Uterus (tissue), 4 donors: ENCODE measurements at places on chromosomes 3 and 15. TPM values are rescaled to one million over a fixed set of nuclear protein-coding genes. Genes with fewer than 3 reads are reported as not detected.

DNA sequence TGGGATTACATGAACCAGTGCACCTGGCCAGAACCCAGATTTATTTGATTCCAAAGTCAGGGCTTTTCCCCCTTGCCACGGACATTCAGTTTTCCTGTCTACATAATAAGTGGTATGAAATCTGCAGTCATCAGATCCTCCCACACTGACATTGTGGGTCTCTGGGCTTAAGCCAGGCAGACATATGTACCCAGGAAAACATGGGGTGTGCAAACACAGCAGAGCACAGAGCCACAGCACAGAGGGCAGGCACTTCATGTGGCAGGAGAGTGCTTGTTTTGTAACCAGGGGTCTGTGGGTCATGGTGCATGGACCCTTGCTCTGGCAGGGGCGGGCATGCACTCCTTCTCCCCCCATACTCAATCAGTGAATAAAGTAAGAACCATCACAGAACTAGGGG is 6.1 kb upstream of the ABTB1 start:
- no peak overlapping the region for H3K27ac ChIP-seq
- no peaks in the 10 kb centered on the region for H3K27me3 ChIP-seq
- DNase-seq = no peak
- no peaks in the 10 kb centered on the region for H3K4me1 ChIP-seq

DNA sequence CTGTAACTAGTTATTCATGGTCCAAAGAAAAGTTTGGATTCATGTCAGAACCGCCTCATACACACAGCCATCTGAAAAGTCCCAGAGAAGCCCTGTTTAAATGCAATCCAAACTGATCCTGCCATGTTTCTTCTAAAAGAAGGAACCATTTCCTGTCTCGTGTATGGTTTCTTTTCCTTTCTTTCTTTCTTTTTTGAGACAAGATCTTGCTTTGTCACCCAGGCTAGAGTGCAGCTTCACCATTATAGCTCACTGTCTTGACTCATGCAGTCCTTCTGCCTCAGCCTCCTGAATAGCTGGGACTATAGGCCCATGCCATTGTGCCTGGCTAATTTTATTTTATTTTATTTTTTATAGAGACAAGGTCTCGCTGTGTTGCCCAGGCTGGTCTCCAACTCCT is 77.4 kb upstream of the NSMCE3 start:
- DNase-seq = no peak
- H3K27me3 ChIP-seq = no peaks in the 10 kb centered on the region
- H3K4me3 ChIP-seq = no peak overlapping the region
- no peaks in the 10 kb centered on the region for H3K4me1 ChIP-seq

DNA sequence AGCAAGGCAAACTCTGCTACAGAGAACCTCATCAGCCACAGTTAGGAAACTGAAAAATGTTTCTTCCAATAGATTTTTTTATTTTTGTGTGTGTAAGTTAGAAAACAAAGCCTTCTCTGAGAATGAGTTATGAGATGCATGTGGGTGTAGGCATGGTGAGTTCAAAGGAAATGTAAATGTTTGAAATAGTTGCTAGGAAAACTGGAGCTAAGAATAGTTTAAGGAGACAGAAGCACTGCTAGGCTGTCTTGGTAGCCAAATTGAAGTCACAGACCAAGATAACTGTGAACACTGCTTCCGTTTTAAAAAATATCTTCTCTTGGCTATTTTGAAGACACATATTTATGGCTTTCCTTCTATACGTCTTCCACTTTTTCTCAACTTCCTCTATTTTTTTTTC is 1501.2 kb upstream of the CADM2 start:
- H3K4me3 ChIP-seq = no peak overlapping the region
- H3K27me3 ChIP-seq = no peaks in the 10 kb centered on the region
- no peaks in the 10 kb centered on the region for H3K4me1 ChIP-seq

GRCh38 chr3:130814691-130815472 is 68.3 kb upstream of the PIK3R4 start:
- H3K4me3 ChIP-seq = no peak overlapping the region
- no peak overlapping the region for H3K27ac ChIP-seq
- H3K36me3 ChIP-seq = no peaks in the 10 kb centered on the region
- DNase-seq = no peak
- H3K4me1 ChIP-seq = no peaks in the 10 kb centered on the region

DNA sequence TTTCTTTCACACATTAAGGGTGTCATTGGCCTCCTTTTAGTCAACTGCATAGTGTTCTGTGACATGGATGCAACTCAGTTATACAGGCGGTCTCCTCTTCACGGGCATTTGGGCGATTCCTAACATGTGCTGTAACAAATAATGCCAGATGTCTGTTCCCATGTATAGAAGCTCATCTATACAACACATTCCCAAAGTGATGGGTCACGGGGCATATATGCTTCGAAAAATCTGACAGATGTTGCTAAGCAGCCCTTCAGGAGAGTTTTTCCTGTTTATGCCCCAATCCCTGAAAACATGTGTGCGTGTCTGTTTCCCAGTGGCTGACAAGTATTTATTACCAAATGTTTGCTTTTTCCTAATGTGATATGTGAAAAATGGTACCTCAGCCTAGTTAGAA is 25.8 kb downstream of the LRRK1 start:
- H3K4me3 ChIP-seq = no peak overlapping the region
- no peak overlapping the region for H3K27ac ChIP-seq
- DNase-seq = no peak
- no peaks in the 10 kb centered on the region for H3K27me3 ChIP-seq
- H3K36me3 ChIP-seq = no peaks in the 10 kb centered on the region

- H3K4me3 ChIP-seq = no peak overlapping the region
- H3K36me3 ChIP-seq = no peaks in the 10 kb centered on the region
- H3K27me3 ChIP-seq = no peaks in the 10 kb centered on the region
- no peak for DNase-seq
- no peaks in the 10 kb centered on the region for H3K4me1 ChIP-seq
These were observed 57.9 kb downstream of the EPHB1 start for GRCh38 chr3:134852893-134853351.

GRCh38 chr3:8982509-8982908 is 19.2 kb upstream of the RAD18 start:
- H3K27me3 ChIP-seq = no peaks in the 10 kb centered on the region
- DNase-seq = no peak
- H3K4me1 ChIP-seq = no peaks in the 10 kb centered on the region
- no peak overlapping the region for H3K4me3 ChIP-seq
- no peaks in the 10 kb centered on the region for H3K36me3 ChIP-seq

GRCh38 chr3:101602731-101603130 is 28.8 kb downstream of the PCNP start:
- H3K4me1 ChIP-seq = no peaks in the 10 kb centered on the region
- H3K27me3 ChIP-seq = no peaks in the 10 kb centered on the region
- H3K4me3 ChIP-seq = no peak overlapping the region
- no peak for DNase-seq
- H3K36me3 ChIP-seq = no peaks in the 10 kb centered on the region
- no peak overlapping the region for H3K27ac ChIP-seq

- no peaks in the 10 kb centered on the region for H3K4me1 ChIP-seq
- no peak for DNase-seq
- no peaks in the 10 kb centered on the region for H3K27me3 ChIP-seq
These were observed 101.6 kb downstream of the SLC25A26 start for GRCh38 chr3:66322436-66322835.

- H3K27ac ChIP-seq = no peak overlapping the region
- H3K36me3 ChIP-seq = no peaks in the 10 kb centered on the region
- no peaks in the 10 kb centered on the region for H3K27me3 ChIP-seq
- no peak overlapping the region for H3K4me3 ChIP-seq
- DNase-seq = no peak
These were observed 498.4 kb downstream of the FHIT start for GRCh38 chr3:60752809-60753208.

GRCh38 chr15:97680606-97681220 is 279.8 kb upstream of the ARRDC4 start:
- no peaks in the 10 kb centered on the region for H3K4me1 ChIP-seq
- DNase-seq = no peak
- no peaks in the 10 kb centered on the region for H3K27me3 ChIP-seq
- no peak overlapping the region for H3K27ac ChIP-seq
- H3K4me3 ChIP-seq = no peak overlapping the region
- no peaks in the 10 kb centered on the region for H3K36me3 ChIP-seq

DNA sequence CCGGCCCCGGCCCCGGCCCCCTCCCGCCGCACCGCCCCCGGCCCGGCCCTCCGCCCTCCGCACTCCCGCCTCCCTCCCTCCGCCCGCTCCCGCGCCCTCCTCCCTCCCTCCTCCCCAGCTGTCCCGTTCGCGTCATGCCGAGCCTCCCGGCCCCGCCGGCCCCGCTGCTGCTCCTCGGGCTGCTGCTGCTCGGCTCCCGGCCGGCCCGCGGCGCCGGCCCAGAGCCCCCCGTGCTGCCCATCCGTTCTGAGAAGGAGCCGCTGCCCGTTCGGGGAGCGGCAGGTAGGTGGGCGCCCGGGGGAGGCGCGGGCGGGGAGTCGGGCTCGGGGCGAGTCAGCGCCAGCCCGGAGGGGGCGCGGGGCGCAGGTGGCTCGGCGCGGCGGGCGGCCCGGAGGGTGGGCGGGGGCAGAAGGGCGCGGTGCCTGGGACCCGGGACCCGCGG is 352 bp downstream of the CHRD start:
- no peaks in the 10 kb centered on the region for H3K36me3 ChIP-seq
- H3K4me3 ChIP-seq = peak overlapping the region; percentile 28
- H3K27ac ChIP-seq = peak overlapping the region; percentile 95

DNA sequence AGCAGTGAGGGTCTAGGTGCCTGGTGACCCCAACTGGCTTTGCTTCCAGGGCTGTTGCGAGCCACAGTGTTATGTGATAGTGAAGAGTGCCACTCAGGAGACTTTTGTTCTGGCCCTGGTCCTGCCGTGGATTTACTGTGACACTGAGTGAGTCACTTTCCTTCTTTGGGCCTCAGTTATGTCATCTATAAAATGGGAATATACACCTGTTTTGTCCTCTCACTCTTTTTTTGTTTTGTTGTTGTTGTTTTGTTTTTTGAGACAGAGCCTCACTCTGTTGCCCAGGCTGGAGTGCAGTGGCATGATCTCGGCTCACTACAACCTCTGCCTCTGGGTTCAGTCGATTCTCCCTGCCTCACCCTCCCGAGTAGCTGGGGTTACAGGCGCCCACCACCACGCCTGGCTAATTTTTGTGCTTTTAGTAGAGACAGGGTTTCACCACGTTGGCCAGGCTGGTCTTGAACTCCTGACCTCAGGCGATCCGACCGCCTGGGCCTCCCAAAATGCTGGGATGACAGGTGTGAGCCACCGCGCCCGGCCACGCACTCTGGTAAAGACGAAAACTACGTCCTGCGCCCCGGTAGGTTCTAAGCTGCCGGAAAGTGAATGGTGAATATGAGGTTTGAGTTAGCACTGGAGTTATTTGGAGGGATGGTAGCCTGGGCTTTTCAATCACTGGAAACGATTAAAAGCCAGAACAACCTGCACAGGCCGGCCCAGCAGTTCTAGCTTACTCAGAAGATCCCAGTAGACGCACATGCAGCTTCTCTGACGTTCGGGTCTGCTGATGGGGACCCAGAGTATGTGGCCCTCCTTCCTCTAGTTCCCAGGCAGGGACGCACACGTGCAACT is 46.6 kb downstream of the BDH1 start:
- no peak overlapping the region for H3K27ac ChIP-seq

GRCh38 chr3:177491296-177492032 is 294.2 kb upstream of the TBL1XR1 start:
- no peaks in the 10 kb centered on the region for H3K27me3 ChIP-seq
- H3K4me1 ChIP-seq = no peaks in the 10 kb centered on the region
- no peaks in the 10 kb centered on the region for H3K36me3 ChIP-seq
- no peak for DNase-seq

DNA sequence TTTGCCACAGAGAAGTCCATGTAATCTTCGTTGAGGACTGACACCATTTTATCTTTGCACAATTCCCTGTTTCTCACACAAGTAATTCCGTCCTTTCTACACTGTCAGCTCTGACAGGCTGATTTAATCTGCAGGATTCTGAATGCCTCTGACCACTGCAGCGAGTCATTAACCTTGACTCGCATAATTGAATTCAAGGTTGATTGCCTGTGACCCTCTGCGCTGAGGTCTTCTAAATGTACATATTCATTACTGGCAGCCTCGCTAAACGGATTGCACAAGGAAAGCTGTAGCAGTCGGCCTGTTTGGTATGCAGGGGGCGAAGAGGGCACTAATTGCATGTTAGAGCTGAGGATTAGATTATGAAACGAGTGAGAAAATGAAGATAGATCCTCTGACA is 147.8 kb downstream of the SHOX2 start:
- DNase-seq = no peak
- no peaks in the 10 kb centered on the region for H3K36me3 ChIP-seq
- no peaks in the 10 kb centered on the region for H3K4me1 ChIP-seq
- peaks cover 3% of the 10 kb centered on the region for H3K27me3 ChIP-seq
- no peak overlapping the region for H3K4me3 ChIP-seq
- no peak overlapping the region for H3K27ac ChIP-seq

GRCh38 chr3:127406309-127407025 is 118.6 kb upstream of the PRR20G start:
- no peaks in the 10 kb centered on the region for H3K27me3 ChIP-seq
- H3K4me3 ChIP-seq = no peak overlapping the region
- no peak for DNase-seq
- H3K27ac ChIP-seq = no peak overlapping the region

DNA sequence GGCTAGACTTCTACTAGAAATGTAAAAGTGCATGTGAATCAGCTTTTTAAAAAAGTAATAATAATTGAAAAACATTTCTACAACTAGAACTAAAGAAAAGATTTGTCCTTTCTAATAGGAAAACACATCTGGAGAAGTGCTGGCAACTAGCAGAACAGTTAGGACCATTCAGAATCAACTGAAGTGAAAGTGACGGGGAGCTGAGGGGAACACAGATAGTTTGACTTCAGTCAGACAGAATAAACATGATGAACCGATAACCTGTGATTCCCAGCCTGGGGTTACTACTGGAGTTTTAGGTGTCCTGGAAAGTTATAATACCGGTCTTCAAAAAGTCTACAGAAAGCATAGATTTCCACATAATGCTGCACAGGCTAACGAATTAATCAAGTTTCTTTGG is 28.1 kb downstream of the OPA1 start:
- H3K4me1 ChIP-seq = no peaks in the 10 kb centered on the region
- no peaks in the 10 kb centered on the region for H3K27me3 ChIP-seq
- H3K27ac ChIP-seq = no peak overlapping the region
- no peak overlapping the region for H3K4me3 ChIP-seq
- DNase-seq = no peak

The PCOLCE2 gene
- total RNA-seq = 5.3 TPM

The MAP1A gene
- total RNA-seq = 15.0 TPM

The B3GALNT1 gene
- total RNA-seq = 0.77 TPM

The ACKR4 gene
- 2.0 TPM for total RNA-seq

The HTR3E gene
- not detected for total RNA-seq

The PARP3 gene
- total RNA-seq = 22.4 TPM

The FOXB1 gene
- total RNA-seq = not detected

The ACKR2 gene
- total RNA-seq = 1.5 TPM

The REC114 gene
- not detected for total RNA-seq

The SPESP1 gene
- 5.6 TPM for total RNA-seq
